ENCODE measurements at places on chromosomes 1 and 21.

DNA sequence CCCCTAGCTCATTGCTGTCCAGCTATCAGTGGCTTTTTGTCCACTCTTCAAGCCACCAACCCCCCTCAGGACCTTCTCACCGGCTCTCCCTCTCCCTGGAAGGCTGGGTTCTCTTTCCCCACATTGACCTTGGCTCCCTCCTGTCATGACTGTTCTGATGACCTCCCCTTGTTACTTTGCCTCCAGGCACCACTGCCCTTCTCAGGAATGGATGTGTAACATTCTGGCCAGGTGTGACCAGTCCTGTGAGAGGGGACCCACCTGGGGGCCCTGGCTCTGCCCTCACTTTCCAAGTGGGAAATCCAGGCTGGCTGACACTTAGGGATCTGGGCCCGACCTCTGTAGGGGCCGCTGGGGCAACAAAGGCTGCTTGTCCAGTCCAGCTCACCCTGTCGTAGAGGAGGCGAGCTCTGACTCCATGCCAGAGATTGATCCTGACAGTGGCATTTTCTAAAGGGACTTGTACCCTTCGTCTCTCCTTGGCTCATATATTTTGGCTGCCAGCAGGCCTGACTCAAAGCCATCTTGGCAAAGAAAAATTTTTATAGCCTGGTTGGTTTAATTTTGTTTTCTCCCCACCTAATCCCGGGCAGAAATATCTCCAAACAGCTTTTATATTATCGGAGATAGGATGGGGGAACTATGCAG, 37.9 kb upstream of the USP24 start:
- no peak for DNase-seq

- DNase-seq = no peak
Measured at GRCh38 chr1:37752583-37753471, 12.1 kb downstream of the EPHA10 start.

DNA sequence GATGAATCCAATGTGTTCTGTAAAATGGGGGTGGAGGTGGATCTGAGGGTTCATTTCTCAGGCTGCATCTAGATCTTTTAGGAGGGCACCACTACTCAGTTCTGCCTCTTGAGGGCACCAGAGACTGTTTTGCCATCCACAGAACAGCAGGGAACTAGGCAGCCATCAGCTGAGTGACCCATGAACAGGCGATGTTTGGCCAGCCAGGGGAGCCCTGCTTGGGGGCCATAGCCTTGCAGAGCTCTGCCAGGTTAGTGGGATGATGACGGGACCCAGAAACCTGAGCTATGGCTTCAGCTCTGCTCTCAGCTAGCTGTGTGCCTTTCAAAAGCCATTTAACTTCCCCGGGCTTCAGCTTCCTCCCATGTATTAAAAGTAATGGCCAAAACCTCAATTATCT, 13.4 kb upstream of the NOS1AP start:
- peak; percentile 7 for DNase-seq

DNA sequence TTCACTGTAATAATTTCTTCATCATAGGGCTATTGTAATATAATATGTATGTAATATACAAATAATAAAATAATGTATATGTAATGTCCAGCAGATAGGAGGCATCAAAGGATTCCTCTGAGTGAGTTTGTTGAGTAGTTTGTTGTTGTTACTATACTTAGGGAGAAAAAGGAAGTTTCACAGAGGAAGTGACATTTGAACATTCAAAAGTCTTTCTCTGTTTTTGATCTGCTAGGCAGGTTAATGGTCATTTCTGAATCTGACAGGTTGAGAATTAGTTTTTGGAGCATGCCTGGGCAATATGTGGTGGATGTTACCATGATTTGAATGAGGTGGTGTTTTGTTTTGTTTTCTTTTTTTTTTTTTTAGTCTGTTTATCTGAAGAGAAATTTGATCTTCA, 102.1 kb downstream of the NRDC start:
- no peak for DNase-seq

DNA sequence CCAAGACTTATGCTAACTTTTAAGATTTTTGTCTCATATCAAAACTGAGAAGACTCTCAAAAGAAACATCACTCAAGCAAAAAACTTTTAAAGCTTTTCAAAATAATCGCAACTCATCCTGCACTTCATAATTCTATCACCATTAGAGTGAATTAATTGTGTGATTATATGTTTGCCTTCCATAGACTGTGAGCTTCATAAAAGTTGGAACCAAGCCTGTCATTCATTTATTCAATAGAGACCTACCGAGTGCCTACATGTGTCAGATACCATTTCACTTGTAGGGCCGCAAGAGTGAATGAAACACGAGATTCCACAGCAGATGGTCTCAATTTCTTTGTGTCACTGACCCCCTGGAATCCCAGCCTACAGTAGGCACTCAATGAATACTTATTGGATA, 106.4 kb downstream of the RHOU start:
- no peak for DNase-seq

- no peak for DNase-seq
Measured at GRCh38 chr1:8086055-8086454, 59.9 kb upstream of the ERRFI1 start.

DNA sequence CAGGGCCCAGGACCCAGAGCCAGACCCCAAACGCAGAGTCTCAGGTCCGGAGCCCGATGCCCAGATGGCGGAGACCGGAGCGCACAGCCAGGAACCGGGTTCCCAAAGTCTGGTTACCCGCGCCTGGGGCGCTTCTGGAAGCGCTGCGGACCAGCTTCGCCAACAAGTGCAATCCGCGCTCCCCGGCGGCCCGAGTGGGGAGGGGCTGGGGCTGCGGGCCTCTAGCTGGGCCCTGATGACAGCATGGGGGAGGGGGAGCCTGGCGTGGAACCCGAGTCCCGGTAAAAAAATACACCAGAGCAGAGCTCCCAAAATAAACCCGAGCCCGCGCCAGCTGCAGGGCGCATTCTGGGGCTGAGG, 494 bp downstream of the NT5C1A start:
- DNase-seq = no peak

GRCh38 chr1:76679534-76680152, 187.6 kb upstream of the ST6GALNAC5 start:
- DNase-seq = no peak

All from activated CD8-positive, alpha-beta memory T cell treated with anti-CD3 and anti-CD28 coated beads for 1 hour (primary cell).